ENCODE measurements at places on chromosomes 2 and 18. TPM values are rescaled to one million over a fixed set of nuclear protein-coding genes. Genes with fewer than 3 reads are reported as not detected.

ASXL3 gene
- polyA plus RNA-seq: 14.4 TPM

GPR55 gene
- not detected for polyA plus RNA-seq

REG3G gene
- not detected for polyA plus RNA-seq

MYO5B gene
- 0.42 TPM for polyA plus RNA-seq

TAF1B gene
- polyA plus RNA-seq: 11.2 TPM

AGBL5 gene
- 39.1 TPM for polyA plus RNA-seq

PAX3 gene
- 0.52 TPM for polyA plus RNA-seq

RFX8 gene
- not detected for polyA plus RNA-seq

ANKRD36C gene
- 90.3 TPM for polyA plus RNA-seq

MALL gene
- polyA plus RNA-seq: not detected

RAB6D gene
- 0.68 TPM for polyA plus RNA-seq

LAMA1 gene
- polyA plus RNA-seq: 8.0 TPM

RGPD4 gene
- polyA plus RNA-seq: 0.26 TPM

YES1 gene
- 7.4 TPM for polyA plus RNA-seq

HK2 gene
- polyA plus RNA-seq: 0.90 TPM

RNPEPL1 gene
- polyA plus RNA-seq: 16.1 TPM

FHOD3 gene
- polyA plus RNA-seq: 22.3 TPM

EVX2 gene
- not detected for polyA plus RNA-seq

SCN1A gene
- polyA plus RNA-seq: 1.4 TPM

ARHGEF4 gene
- polyA plus RNA-seq: 45.9 TPM

RUFY4 gene
- not detected for polyA plus RNA-seq

SLC40A1 gene
- polyA plus RNA-seq: 12.6 TPM

SS18 gene
- 63.1 TPM for polyA plus RNA-seq

SPC25 gene
- 1.8 TPM for polyA plus RNA-seq

GCKR gene
- 2.5 TPM for polyA plus RNA-seq

PROM2 gene
- polyA plus RNA-seq: 2.2 TPM

DOK1 gene
- 0.79 TPM for polyA plus RNA-seq

FAP gene
- polyA plus RNA-seq: 0.16 TPM

MAIP1 gene
- polyA plus RNA-seq: 47.9 TPM

DAPL1 gene
- 0.94 TPM for polyA plus RNA-seq

NGEF gene
- 5.2 TPM for polyA plus RNA-seq

FSHR gene
- polyA plus RNA-seq: 0.36 TPM

POMC gene
- polyA plus RNA-seq: not detected

IL36RN gene
- not detected for polyA plus RNA-seq

LHCGR gene
- not detected for polyA plus RNA-seq

MARCHF4 gene
- 13.0 TPM for polyA plus RNA-seq

Data from neural cell (in vitro differentiated cells).